Mammary microvascular endothelial cell (primary cell): ENCODE measurements at places on chromosomes 12 and 14. TPM values are rescaled to one million over a fixed set of nuclear protein-coding genes. Genes with fewer than 3 reads are reported as not detected.

TAS2R13 gene
- 0.07 and 0.10 TPM in 2 replicates for total RNA-seq

CPNE6 gene
- total RNA-seq: not detected in 2 replicates

SLCO1A2 gene
- not detected in 2 replicates for total RNA-seq

SLC17A8 gene
- total RNA-seq: not detected in 2 replicates

KCNC2 gene
- total RNA-seq: not detected in 2 replicates

GLIPR1L1 gene
- total RNA-seq: not detected in 2 replicates

BMP4 gene
- 95.3 and 102 TPM in 2 replicates for total RNA-seq

TBX3 gene
- 25.9 and 32.1 TPM in 2 replicates for total RNA-seq

OTX2 gene
- not detected in 2 replicates for total RNA-seq

DUSP16 gene
- 9.4 and 11.1 TPM in 2 replicates for total RNA-seq

KNTC1 gene
- total RNA-seq: 27.9 and 28.7 TPM in 2 replicates

ASCL1 gene
- total RNA-seq: not detected in 2 replicates

REP15 gene
- total RNA-seq: 2.1 and 4.7 TPM in 2 replicates

DLGAP5 gene
- 56.8 and 60.1 TPM in 2 replicates for total RNA-seq

KLRC1 gene
- not detected in 2 replicates for total RNA-seq

BCL11B gene
- total RNA-seq: 0.13 TPM in 1 of 2 replicates, not detected in the other

FICD gene
- 4.7 and 5.6 TPM in 2 replicates for total RNA-seq

PTPRQ gene
- total RNA-seq: not detected in 2 replicates

SIX6 gene
- total RNA-seq: not detected in 2 replicates

PRKCH gene
- total RNA-seq: 104 and 107 TPM in 2 replicates

ZNF740 gene
- 4.5 and 9.0 TPM in 2 replicates for total RNA-seq

ZFYVE1 gene
- total RNA-seq: 16.1 and 17.4 TPM in 2 replicates

HVCN1 gene
- 2.5 and 4.1 TPM in 2 replicates for total RNA-seq

MAP3K12 gene
- total RNA-seq: 5.8 and 6.9 TPM in 2 replicates

AKAP5 gene
- total RNA-seq: 0.07 and 0.34 TPM in 2 replicates

CEP290 gene
- 9.8 and 11.5 TPM in 2 replicates for total RNA-seq

AQP5 gene
- not detected in 2 replicates for total RNA-seq

SMIM41 gene
- total RNA-seq: not detected in 2 replicates

MGAT4C gene
- not detected in 2 replicates for total RNA-seq

CIROP gene
- not detected in 2 replicates for total RNA-seq

CLEC2A gene
- not detected in 2 replicates for total RNA-seq

GPR137C gene
- total RNA-seq: 0.87 and 1.0 TPM in 2 replicates

R3HDM2 gene
- 9.6 TPM in 2 replicates for total RNA-seq
